ENCODE measurements at places on chromosomes 16 and 17.

GRCh38 chr17:79664930-79665737 is 54.3 kb upstream of the RBFOX3 start:
- no peak for DNase-seq

GRCh38 chr17:74605361-74605760 is 13.3 kb upstream of the CD300LD start:
- DNase-seq: no peak

- DNase-seq: no peak
Observed at GRCh38 chr17:48472411-48473281, 42.6 kb upstream of the SKAP1 start.

DNA sequence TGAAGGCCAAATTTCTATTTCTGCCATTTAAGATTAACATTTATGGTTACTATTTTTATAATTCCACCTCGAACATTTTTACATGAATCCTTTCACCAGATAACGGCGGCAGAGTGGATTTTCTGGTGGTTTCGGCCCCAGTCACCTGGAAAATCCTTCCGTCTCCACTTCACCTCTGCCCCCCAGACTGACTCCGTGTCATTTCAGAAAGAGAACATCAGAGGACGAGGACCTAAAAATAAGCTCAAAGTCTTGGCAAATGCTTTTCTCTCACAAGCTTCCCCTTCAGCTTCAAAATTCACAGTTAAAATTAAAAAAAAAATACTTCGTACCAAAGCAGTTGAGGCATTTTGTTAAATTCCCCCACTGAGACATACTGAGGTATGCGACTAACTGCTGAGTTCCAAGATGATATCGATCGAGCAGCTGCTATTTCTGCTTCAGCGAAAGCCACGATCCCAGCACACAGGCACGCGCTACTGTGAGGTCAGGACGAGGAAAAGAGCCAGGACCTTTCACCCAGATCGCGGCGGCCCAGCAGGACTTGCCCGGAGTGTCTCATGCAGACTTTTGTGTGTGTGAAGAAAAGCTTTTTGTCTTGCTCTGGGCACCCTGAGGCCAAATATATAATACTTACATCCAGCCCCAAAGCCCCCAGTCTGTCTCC is 36.8 kb downstream of the ASPA start:
- DNase-seq: no peak

DNA sequence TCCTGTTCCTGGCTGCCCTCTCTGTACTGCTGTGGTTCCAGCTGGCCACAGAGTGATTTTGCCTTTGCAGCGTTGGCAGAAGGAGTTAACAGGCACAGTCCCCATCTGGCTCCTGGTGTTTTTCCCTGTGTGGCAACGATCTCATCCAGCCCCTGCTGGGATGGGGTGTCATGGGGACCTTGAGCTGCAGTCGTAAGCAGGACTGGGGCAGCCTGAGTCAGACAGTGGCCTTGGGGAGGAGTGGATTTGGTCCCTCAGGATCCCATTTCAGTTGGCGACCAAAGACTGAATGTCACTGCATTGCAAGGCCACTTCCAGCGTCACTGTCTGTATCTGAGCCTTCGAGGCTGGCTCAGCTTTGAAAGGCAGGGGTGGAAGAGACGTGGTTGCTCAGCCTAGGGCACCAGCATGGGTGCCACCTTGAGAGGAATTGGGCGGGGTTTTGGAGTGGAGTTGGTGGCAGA is 11.9 kb downstream of the TMEM94 start:
- no peak for DNase-seq

GRCh38 chr16:68756239-68756915 is 19.3 kb downstream of the CDH1 start:
- no peak for DNase-seq

All from activated CD8-positive, alpha-beta memory T cell treated with anti-CD3 and anti-CD28 coated beads for 1 hour (primary cell).